Suppressor macrophage treated with lipopolysaccharide for 4 hours (primary cell): ENCODE measurements at places on chromosomes 11 and 22.

- no peak for DNase-seq
Measured at GRCh38 chr11:44578279-44578678, 12.8 kb downstream of the CD82 start.

DNA sequence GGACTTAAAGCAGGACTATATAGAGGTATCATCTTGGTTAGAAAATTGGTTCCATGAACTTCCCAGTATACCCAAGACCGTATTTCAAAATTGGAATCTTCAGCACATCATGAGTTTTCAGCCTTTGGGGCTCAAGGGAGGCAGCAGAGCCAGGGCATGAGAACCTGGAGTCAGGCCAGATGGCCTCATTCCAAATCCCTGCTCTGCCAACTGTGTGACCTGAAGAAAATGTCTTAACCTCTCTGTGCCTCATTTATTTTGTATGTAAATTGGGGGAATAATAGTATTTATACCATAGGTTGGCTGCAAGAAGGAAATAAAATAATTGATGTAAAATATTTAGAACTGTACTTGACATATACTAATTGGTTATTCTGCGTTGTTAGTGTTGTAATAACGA is 987.6 kb downstream of the TBC1D22A start:
- no peak for DNase-seq

- peak; percentile 65 for DNase-seq
Measured at GRCh38 chr11:35404388-35404775, 15.0 kb downstream of the SLC1A2 start.

DNA sequence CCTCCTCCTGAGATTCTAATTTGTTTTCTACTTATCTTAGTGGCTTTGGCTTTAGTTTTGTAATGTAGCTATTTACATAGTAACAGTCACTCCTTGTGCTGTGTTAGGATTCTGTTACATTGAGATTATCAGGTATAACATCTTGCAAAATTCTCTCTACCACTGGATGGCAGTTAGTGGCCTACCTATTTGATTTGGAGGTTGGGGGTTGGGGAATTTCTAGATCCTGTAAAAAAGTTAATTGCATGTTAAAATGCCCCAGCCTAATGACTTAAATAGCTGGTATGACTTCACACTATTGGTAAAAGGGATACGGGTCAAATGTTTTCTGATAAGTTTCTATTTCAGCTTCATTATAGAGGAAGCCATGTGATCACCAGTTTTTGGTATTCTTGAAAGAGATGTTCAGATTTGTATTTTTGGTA is 2.8 kb downstream of the GRK3 start:
- peak; percentile 67 for DNase-seq

DNA sequence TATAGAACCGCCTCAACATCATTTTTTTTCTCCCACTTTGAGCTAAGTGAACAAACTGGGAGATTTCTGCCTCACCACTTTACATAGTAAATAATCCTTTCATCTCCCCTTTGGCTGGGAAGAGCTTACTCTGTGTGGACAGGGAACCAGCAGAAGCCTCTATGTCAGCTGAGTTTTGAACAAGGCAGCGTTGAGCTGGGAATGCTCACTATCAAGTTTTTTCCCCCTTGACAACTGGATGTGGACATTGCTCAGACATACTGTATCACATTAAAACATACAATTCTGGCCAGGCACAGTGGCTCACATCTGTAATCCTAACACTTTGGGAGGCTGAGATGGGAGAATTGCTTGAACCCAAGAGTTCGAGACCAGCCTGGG is 46.0 kb downstream of the AHNAK start:
- no peak for DNase-seq

DNA sequence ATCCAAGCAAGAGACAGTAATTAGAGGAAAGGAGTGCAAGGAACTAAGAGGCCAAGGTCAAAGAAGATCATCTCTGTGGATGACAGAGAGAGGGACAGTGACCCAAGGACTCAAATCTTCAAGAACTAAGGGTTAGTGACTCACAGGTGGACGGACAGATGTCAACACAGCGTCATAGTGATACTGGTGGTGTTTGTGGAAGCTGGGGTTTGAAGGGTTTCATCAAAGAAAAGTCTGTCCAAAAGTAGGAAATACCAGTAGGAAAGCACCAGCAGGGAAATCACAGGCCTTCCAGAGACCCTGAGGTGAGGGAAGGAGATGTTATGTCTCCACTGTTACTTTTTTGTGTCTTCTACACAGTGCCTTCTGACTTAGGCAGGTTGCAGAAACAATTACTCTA is 32.2 kb downstream of the IL10RA start:
- no peak for DNase-seq

DNA sequence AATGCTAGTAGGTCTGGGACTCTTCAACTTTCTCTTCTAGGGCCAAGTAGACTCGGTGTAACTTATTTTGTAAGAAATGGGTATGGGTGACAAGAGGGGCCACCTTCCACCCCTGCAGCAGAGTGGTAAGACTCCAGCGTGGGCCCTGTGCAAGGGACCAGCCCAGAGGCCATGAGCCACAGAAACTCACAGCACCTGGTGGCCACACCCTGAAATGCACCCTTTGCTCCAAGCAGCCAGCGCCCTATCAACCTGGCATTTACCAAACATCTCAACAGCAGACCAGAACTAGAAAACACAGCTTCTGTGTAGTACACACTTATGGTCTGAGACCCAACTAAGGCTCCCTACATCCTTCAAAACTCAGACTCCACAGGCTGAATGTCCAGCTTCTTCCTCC is 5.7 kb downstream of the CDCA5 start:
- DNase-seq, result peak; percentile 59

- no peak for DNase-seq
Measured at GRCh38 chr22:42873356-42873755, 16.3 kb upstream of the ARFGAP3 start.

DNA sequence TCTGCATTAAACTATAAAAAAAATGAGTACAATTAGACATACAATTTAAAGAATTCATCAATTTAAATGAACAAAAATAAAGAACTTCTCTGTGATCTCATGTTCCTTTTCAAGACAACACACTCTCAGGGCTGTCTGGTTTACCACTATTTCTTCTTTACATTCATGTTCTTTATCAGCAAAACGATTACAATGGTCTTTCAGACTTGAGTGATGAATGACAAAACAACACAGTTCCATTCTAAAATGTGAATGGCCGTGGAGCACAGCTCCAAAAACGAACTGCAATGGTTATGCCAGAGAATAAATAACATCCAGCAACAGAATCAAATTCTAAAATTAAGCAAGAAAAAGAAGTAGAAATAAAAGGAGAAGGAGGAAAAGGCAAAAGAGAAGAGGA is 113.1 kb downstream of the CADM1 start:
- no peak for DNase-seq

- no peak for DNase-seq
Measured at GRCh38 chr11:9752091-9752490, 88.2 kb downstream of the SWAP70 start.
